Stimulated activated CD4-positive, alpha-beta T cell treated with anti-CD3 and anti-CD28 coated beads, Interleukin-12 subunit alpha, Interleukin-12 subunit beta, amount 100 ng/mL, for 48 hours (primary cell): ENCODE measurements at places on chromosomes 3 and 15.
A peak's percentile ranks its signal among the peaks of the same experiment; 100 is the strongest.

DNA sequence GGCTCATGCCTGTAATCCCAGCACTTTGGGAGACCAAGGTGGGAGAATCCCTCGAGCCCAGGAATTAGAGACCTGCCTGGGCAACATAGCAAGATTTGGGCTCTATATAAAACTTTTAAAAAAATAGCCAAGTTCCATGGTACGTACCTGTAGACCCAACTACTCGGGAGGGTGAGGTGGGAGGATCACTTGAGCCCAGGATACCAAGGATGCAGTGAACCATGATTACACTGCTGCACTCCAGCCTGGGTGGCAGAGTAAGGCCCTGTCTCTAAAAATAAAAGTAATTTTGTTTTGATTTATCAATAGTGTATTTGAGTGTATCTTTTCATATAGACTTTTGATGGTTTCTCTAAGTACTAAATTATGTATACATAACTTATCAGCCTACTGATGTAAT is 63.1 kb downstream of the LSM3 start:
- DNase-seq: no peak

- DNase-seq: no peak
Measured at GRCh38 chr3:32239307-32240158, 1.1 kb downstream of the CMTM8 start.

- DNase-seq: no peak
Measured at GRCh38 chr3:44041726-44042125, 200.0 kb upstream of the TOPAZ1 start.

GRCh38 chr15:101201411-101202174 is 50.3 kb downstream of the CHSY1 start:
- no peak for DNase-seq

DNA sequence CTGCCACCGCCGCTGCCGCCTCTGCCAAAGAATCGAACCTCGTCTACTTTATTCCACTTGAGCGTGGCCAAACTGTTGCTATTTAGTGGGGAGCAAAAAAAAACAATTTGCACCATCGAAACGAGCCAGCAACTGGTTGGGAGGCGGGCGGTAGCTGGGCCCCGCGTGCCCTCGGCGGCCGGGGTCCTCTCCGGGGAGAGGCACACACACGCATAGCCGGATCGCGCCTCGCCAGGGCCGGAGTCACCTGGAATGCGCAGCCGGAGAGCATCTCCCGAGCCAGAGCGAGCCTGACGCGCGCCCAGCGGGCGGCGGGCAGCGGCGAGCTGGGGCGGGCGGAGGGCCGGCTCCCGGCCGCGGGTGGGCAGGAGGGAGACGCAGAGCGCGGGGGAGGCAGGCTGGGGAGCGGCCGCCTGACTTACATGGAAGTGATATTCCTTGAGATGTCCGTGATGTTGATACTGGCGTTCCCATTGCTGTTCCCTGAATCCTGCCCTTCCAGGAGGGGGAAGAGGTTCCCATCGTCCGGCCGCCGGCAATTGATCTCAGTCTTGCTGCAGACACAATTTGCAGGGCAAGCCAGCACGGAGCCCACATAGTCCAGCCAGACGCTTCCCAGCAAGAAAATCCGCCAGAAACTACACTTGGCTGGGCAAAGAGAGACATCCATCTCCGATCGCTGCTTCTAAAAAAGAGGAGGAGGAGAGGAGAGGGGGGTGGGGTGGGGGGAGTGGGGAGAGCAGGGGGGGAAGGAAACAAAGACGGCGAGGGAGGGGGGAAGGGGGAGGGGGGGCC is 858 bp downstream of the NTRK3 start:
- no peak for DNase-seq

DNA sequence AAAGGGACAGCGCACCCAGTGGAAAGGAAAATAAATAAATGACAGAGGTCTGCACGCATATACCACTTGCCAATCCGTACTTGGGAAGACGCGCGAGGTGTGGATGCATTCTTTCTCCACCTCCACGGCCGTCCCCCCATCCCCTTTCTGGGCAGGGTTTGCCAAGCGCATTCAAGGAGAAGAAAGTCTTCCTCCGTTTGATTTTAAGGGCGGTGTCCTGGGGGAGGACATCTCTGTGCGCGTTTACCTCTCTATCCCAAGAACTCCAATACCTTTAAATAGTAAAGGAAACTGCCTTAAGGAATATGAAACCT is 576 bp upstream of the MB21D2 start:
- DNase-seq: no peak

- no peak for DNase-seq
Measured at GRCh38 chr3:124800511-124801258, 70.4 kb downstream of the UMPS start.

- DNase-seq: no peak
Measured at GRCh38 chr15:39273717-39274411, 307.0 kb upstream of the THBS1 start.

DNA sequence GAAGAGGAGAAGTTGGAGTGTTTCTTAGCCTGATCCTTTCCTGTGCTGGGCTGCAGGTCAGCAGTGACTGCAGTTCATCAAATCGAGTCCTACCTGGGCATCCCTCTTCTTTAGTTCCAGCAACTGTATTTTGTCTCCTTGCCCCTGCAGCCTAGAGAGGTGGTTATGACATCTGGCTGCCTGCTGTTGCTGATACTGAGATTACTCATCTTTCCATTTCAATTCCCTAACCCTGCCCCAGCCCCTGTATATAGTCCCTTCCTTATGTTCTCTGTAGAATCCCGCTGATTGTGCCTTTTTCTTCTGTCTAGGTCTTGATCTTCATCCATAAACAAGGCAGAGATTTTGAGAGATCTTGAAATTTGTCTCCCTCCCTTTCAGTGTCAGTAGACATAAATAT is 393.3 kb downstream of the EDEM1 start:
- no peak for DNase-seq

- no peak for DNase-seq
Measured at GRCh38 chr15:93127286-93127685, 38.3 kb upstream of the RGMA start.

DNA sequence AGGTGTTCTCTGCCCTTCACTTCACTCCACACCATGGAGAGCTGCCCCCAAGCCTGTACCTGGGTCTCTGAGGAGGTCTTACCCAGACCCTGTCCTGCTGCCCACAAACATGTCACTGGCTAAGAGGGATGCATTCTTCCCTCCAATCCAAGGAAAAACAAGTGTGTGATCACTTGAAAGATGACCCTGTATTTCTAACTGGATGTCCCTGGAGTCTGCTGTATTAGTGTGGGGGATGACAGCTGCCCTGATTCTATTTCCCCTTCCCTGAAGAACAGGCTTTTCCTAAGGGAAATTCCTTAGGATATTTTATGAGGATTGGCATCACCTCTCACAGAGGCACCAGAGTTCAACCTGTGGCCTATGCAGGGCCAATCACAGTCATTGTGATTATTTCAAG is 55.0 kb upstream of the GATA2 start:
- DNase-seq: no peak

GRCh38 chr3:125594581-125595011 is 701 bp downstream of the OSBPL11 start:
- DNase-seq: no peak

DNA sequence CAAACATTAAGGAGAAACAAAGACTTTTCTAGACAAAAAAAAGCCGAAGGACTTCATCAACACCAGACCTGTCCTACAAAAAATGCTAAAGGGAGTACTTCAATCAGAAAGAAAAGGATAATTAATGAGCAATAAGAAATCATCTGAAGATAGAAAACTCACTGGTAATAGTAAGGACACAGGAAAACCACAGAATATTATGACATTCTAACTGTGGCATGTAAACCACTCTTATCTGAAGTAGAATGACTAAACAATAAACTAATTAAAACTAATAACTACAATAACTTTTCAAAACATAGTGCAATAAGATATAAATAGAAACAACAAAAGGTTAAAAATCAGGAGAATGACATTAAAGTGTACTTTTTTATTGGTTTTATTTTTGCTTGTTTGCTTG is 584.5 kb upstream of the CCDC54 start:
- no peak for DNase-seq

- no peak for DNase-seq
Measured at GRCh38 chr15:66454143-66454542, 43.4 kb downstream of the SNAPC5 start.

DNA sequence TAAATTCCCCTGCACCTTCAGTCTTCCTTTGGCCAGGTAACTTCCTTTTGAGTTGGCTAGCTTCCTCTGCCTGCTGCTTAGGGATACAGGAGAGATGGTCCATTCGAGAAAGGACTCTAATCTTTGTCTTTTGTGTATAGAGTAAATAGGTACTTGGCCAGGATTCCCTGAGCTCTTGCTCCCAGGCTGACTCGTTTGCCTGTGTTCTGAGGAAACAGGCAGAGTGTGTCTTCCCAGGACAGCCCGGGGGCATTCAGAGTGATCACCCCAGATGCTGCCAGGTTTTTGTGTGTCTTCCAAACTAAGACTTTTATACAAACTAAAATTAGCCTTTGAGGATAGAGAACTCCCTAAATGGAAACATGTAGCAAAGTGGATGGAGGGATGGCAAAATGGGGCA is 39.5 kb downstream of the TMEM108 start:
- DNase-seq: no peak

DNA sequence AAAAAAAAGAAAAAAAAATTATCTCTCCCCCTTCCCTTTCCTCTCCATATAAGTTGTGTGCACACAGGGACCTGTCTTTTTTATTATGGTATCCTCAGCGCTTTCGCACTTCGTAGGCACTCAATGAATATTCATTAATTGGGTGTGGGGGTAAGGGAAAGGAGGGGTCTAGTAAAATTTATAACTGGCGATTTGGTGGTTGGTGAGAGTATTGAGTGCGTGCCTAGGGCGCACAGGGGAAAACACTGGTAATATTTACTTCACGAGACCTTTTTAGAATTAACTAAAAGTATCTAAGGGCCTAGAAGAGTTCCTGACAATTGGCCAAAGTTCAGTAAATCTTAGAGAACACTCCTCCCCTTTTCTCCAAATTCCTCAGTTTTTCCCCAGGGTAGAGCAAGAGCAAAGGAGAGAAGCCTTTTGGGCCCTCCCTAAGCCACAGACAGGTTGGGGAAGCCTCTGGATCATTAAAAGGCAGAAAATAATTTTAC is 25.7 kb downstream of the TYRO3 start:
- no peak for DNase-seq

GRCh38 chr3:195147649-195148080 is 123.3 kb downstream of the XXYLT1 start:
- no peak for DNase-seq

- DNase-seq: no peak
Measured at GRCh38 chr3:31918179-31919150, 62.6 kb downstream of the OSBPL10 start.

DNA sequence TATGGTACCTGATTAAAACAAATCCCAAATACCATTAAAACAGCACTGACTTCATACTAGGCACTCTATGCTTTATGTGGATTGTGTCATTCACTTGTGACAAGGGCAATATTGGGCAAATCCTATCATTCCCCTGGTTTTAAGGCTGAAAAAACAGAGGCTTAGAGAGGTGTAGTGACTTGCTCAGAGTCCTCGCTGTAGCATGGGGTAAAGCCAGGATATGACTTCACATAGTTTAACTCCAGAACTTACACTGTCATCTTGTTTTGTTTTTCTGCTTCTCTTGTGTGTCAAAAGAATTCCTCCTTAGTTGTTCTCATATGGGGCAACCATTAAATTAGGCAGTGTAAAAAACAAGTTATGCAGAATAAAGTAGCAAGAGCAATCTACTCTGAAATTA is 40.3 kb upstream of the ICE2 start:
- DNase-seq: no peak

GRCh38 chr3:121152573-121152972 is 244.6 kb downstream of the STXBP5L start:
- DNase-seq: no peak

DNA sequence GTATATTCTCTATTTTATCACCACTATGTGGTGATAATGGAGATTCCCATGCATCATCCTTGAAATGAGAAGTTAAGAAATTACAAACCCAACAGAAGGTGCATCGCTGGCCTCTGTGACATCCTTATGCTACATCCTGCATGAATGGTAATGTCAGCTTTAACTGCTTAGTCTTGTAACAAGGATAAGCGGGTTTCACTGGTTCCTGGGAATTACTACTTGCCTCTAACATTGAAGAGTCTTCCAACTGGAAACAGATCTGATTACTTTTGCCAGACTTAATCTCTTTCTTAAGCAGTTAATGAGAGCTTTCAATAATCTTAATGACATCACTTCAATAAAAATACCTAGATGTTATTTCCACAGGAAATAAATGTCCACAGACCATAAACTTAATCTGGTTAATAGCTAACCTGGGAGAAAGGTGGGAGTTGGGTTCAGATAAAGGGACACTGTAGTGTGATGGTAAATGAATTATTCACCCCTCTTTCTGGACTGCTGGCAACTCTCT is 44.0 kb downstream of the FMN1 start:
- DNase-seq: no peak

- DNase-seq: no peak
Measured at GRCh38 chr15:63942486-63943365, 103.6 kb downstream of the DAPK2 start.

GRCh38 chr15:70535071-70535954 is 228.0 kb downstream of the UACA start:
- peak; percentile 41 for DNase-seq

DNA sequence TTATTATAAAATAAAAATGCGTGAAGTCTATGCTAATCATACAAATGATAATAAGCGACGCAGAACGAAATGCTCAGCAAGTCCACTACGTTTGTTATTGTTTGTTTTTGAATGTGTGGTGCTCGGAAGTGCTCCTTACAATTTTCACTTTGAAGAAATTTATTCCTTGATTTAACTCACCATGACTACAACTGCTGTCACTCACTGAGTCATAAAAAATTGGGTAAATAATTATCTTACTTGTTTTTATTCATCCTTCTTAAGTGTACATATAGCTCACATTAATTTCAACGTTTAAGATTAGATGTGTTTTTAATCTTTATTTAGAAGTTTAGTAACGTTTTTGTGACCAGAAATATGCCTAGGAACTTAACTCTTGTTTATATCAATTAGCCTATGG is 66.7 kb upstream of the NANOGP8 start:
- no peak for DNase-seq

- no peak for DNase-seq
Measured at GRCh38 chr15:49410641-49411040, 12.4 kb upstream of the FGF7 start.

DNA sequence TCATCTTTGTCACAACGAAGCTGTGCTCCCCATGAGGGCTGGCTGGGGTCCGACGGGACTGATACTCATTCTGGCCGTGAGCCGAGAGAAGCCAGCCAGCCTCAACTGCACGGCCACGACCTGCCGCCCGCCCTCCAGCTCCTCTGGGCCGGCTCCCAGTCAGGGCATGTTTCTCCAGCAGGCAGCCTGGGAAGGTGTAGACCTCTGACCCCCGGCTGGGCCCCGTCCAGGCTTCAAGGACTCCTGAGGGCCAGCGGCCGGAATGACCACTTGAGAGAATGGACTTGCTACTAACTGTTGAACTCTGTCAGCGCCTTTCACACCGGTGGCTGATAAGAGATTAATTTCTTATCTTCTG is 18.1 kb upstream of the MUC4 start:
- DNase-seq: no peak

DNA sequence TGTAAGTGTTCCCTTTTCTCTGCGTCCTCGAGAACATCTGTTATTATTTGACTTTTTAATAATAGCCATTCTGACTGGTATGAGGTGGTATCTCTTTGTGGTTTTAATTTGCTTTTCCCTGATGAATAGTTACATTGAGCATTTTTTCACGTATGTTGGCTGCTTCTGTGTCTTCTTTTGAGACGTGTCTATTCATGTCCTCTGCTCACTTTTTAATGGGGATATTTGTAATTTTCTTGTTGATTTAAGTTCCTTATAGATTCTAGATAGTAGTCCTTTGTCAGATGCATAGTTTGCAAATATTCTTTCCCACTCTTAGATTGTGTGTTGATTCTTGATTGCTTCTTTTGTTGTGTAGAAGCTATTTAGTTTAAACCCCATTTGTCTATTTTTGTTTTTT is 179.2 kb downstream of the DOCK3 start:
- no peak for DNase-seq

- no peak for DNase-seq
Measured at GRCh38 chr3:101149707-101150106, 156.5 kb upstream of the ABI3BP start.
